ENCODE measurements at places on chromosomes 1 and 21.

DNA sequence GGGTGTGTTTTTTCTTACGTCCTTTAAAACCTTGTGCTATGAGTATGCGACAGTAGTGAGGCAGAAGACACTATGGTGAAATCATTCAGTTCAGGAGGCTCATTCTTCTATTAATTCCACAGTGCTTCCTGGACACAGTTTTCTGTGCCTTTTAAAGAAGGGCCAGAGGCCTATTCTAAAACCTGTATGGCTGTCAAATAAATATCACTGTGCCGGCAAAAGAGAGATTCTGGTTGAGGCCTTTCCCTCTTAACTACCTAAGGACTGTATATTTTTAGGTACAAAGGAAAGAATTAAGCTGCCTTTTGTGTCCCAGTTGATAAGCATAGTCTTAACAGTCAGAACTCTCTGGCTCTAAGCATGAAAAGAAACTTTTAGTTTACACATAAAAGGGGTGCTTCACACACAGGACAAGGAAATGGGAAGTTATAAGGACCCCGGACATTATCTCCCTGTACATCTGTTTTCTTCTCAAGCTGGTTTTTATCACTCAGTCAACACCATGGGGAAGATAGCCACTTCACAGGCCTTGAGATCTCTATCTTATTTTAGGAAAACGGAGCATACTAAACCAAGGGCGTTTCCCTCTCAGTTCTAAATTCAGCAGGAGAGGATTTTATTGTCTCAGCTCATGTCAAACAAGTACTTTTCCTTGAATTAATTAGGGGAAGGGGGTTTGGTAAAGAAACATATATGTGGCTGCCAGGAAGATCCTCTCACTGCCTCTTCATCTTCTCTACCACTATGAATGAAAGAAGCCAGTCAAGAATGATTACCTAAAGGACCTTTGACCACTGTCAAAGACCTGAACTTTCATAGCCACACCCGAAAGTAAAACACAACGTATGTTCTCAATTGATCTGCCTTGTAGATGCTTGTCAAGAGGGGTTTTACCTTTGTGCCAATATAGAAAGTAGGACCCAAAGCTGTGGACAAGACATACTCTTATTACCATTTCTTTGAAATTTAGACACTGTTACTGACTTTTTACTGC is 71.4 kb upstream of the HSPA13 start:
- peak; percentile 97 for DNase-seq

DNA sequence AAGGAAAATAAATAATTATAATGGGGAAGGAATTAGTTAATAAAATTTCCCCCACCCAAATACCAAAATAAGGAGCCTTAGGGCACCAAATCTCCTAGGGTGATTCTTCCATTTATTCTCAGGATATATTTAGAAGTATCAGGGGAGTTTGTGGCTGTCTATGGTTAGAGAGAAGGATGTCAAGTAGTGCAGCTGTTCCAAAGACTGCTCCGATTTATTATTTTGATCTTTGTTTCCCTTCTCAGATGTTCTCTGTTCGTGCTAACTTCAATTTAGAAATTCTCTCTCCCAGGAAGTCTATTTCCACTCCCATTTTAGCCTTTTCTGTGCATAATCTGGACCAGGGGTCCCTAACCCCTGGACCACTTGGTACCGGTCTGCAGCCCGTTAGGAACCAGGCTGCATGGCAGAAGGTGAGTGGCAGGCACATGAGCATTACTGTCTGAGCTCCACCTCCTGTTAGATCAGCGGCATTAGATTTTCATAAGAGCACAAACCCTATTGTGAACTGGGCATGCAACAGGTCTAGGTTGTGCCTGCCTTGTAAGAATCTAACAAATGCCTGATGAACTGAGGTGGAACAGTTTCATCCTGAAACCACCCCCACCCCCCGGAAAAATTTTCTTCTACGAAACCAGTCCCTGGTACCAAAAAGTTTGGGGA is 9.3 kb upstream of the MAST2 start:
- DNase-seq = no peak

GRCh38 chr1:44783697-44784093 is 4.3 kb downstream of the BEST4 start:
- no peak for DNase-seq

DNA sequence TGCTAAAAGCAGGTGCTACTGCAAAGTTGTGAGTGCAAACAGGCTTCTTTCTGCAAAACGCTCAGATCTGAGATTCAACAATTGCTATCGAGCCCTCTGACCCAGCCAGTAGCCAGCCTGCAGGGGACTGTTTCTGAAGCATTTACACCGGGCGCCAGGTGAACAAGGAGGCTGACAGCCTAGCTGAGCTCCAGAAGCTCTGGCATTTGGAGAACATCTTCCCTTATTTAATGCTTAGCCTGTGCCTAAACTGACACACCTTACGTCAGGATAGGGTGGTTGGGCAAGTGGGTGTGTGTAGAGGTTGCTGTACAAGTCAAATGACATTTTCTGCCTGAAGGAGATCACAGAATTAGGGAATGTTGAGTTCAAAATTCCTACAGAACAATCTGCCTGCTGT is 15.8 kb upstream of the PLA2G2C start:
- no peak for DNase-seq

GRCh38 chr1:26287033-26287711 is 7.3 kb downstream of the SH3BGRL3 start:
- peak; percentile 84 for DNase-seq

- no peak for DNase-seq
These were observed 44.6 kb downstream of the MIGA1 start for GRCh38 chr1:77824079-77824478.

- DNase-seq = no peak
These were observed 20.6 kb downstream of the STXBP3 start for GRCh38 chr1:108767115-108767514.

DNA sequence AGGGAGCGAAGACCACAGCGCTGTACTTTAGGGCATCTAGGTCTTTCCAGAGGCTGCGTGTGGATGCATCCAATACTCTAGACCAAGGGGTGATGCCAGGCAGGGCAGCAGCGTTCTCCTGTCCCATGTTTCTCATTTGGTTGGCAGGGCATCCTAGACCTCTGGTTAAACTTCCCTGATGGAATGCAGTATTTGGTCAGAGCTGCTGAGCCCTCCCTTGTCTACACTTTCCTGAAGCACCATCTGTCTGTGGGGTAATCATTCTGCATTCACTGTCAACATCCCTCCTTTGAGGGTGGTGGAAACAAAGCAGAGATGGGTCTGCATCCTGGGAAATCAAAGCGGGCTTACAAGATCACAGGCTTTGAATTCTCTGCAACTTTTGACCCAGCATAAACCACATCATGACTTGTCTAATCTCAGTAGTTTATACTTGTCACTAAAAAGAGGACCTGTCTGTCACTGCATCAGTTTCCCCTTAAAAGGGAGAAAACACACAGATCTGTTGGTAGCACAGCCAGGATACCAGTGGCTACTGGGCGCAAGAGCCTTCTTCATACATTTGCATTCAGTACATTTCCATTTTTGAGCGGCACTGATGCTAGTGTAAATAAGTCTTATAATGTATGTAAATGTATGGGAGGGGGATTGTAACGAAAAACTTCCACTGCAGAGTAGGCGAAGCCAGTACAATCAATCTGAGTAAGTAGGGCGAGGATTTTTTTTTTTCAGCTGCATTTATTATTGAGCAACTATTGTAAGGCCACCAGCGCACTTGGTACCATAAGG is 106.3 kb downstream of the GALNT2 start:
- DNase-seq = no peak

All from KBM-7 (cell line).